ENCODE measurements at places on chromosomes 7 and 10.

- no peak for DNase-seq
These were observed 30.0 kb downstream of the NET1 start for GRCh38 chr10:5442065-5442989.

DNA sequence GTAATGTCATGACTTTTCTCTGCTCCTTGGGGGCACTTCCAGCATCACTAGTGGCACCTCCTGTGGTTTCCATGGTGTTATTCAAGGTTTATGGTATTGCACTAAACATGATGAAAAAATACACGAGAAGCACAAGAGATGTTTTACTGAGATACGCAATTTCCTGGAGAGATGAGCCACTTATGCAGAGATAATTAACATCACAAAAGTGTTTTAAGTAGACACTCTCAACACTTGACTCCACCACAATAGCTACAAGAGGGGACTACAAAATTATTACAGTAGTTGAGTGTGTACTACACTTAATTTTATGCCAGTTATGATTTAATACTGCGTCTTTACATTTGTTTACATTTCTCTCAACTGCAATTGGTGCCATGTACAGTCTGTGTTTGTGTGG lies 906.7 kb downstream of the DNAJB9 start:
- DNase-seq: no peak

DNA sequence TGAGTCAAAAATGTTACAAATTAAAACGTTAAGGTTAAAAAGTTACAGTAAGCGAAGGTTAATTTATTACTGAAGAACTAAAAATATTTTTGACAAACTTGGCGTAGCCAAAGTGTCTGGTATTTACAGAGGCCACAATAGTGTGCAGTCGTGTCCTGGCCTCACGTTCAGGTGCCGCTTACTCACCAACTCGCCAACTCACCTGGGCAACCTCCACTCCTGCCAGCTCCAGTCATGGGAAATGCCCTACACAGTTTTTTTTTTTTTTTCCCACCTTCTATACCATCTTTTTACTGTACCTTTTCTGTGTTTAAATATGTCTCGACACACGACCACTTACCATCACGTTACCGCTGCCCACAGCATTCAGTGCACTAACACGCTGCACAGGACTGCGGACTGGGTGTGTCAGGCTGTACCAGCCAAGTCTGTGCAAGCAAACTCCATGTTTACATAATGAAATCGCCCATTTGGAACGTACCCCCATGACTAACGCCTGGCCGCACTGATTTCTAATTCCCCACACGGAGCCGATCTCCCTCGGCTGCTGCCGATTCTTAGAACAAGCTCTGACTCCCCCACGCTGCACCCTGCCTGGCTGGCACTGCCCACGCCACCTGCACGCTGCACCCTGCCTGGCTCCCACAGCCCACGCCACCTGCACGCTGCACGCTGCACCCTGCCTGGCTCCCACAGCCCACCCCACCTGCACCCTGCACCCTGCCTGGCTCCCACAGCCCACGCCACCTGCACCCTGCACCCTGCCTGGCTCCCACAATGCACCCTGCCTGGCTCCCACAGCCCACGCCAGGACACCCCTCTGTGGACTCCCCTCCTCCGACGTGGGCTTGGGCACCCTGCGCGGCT lies 203.1 kb downstream of the ZMYND11 start:
- no peak for DNase-seq

GRCh38 chr10:386771-387592 lies 251.7 kb downstream of the ZMYND11 start:
- no peak for DNase-seq

GRCh38 chr10:133020193-133020817 lies 67.4 kb upstream of the ADGRA1 start:
- DNase-seq: no peak
